ENCODE measurements at places on chromosomes 1 and 21.

DNA sequence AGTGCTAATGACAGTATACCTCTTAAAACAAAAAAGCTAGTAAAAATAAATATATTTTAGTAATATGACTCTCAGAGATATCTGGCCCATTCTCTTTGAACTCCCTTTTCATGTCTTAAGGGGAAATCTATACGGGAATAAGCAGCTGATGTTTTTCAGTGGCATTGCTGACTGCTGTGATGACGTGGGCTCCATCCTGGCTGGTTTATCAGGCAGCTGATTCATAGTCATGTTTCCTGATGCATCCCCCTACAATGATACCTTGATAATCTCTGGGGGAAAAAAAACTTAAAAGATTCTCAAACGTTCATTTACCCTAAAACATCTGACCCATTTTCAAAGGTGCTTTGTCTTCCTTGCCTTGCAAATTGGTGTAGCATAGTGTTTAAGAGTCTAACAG lies 53.8 kb downstream of the ABCA4 start:
- DNase-seq: no peak

GRCh38 chr1:36964830-36965229 lies 69.5 kb downstream of the GRIK3 start:
- no peak for DNase-seq

GRCh38 chr1:10796029-10796944 lies at the start of gene CASZ1:
Gene CASZ1, minus strand, starts transcription at chr1:10796646. Its CDS starts 102,757 bp downstream, at chr1:10693889.
- peak; percentile 69 for DNase-seq

GRCh38 chr1:212607913-212608391 lies 609 bp upstream of the ATF3 start:
- DNase-seq: no peak

DNA sequence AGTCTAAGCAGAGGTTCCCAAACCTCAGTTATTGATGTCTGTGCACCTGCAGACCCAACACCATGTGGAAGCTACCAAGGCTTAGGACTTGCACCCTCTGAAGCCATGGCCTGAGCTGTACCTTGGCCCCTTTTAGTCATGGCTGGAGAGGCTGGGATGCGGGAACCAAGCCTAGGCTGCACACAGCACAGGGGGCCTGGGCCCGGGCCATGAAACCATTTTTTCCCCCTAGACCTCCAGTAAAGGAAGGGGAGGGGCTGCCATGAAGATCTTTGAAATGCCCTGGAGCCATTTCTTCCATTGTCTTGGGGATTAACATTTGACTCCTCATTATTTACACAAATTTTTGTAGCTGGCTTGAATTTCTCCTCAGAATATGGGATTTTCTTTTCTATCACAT lies 265.9 kb downstream of the PDE4B start:
- no peak for DNase-seq

DNA sequence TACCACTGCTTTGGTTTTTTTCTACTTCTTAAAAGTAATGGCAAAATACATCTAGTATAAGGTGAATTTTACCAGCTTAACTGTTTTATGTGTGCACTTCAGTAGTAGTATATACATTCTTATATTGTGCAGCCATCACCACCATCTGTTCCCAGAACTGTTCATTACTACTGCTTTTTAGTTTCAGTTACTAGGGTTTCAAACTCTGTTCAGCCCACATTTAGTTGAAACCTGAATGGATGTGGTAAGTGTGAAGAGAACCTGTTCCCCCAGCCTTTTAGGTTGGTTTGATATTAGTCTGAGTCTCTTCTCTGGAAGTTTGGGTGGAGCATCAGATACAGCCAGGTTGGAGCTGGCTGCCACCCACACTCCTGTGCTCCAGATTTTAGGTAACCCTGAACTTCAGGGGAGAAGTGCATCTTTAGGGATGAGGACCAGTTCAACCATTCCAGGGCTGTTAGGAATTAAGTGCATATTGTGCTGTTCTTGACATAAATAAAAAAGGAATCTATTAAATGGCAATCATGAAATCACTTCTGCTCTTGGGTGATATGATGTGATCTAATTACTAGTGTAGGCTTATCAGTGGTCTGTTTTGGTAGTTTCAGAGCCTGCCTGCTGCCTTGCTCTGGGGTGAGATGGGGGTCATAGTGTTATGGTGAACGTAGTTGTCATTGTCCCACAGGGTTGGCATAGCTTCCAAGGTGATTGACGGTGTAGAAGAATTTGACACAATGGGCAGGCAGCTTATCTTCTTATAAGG lies 32.1 kb downstream of the URB2 start:
- DNase-seq: no peak

GRCh38 chr21:27146268-27146667 lies 179.4 kb upstream of the ADAMTS5 start:
- DNase-seq: no peak

- no peak for DNase-seq
Observed at GRCh38 chr1:219541946-219542345, 71.0 kb downstream of the ZC3H11B start.

DNA sequence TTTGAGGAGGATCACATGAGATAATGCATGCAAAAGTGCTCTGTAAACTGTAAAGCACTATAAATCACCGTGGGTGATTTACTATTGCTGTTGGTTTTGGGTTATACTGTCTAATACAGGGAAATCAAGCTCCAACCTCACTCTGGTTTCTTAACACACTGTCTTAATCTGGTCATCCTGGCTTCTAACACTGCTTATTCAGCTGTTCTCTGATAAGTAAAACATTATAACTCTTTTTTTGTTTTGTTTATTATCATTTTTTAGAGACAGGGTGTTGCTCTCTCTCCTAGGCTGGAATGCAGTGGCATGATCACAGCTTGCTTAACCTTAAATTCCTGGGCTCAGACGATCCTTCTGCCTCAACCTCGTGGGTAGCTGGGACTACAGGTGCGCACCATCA lies 21.9 kb upstream of the LSM10 start:
- DNase-seq: no peak

DNA sequence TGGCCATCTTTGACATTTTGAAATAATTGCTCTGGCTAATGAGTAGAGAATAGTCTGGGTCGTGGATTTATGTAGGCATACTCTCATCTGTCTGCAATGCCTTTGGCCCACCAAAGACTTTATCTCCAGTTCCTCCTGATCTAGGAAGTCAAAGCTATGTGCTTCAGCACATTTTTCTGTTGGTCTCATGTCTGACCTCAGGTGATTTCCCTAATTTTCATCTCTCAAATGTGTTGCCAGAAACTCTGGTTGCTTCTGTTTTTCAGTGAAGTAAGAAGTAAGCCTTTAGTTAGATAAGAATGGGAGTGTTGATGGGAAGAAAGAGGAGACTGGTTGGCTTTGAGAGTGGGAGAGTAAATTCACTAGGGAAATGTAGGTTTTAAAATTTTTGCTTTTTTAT lies 66.4 kb downstream of the GPR88 start:
- no peak for DNase-seq

DNA sequence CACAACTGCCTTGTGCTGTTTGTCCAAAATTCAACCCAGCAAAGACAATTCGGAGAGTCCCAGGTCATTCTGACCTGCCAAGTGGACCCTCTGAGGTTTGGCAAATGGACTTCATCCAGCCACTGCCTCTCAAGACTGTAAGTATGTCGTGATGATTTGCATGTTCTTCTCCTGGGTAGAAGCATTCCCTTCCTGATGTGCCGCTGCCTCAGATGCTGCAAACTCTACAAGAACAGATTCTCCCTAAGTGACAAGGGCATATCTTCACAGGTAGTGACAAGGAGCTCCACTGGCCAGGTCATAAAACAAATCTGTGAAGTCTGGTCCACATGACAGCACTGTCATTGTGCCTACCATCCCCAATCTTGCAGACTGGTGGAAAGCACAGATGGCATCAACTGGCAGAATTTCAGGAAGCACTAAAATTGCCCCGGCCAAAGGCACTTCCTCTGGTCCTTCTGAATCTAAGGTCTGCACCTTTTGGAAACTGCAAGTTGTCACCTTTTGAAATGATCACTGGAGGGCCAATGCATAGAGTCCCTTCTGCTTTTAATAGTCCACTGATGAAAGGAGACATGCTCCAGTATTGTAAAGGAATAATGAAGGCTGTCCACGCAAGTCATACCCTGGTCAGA lies 27.4 kb downstream of the POFUT2 start:
- peak; percentile 87 for DNase-seq

DNA sequence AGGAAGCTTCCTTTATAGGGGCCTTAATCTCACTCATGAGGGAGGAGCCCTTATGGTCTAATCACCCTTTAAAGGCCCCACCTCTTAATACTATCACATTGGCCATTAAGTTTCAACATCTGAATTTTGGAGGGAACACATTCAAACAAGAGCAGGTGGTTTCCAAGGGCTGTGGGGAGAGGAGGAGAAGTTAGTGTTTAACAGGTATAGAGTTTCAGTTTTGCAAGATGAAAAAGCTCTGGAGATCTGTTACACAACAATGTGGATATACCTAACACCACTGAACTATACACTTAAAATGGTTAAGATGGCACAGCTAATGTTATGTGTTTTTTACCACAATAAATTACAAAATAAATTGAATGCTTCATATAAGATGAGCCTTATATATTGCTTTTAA lies 113.4 kb upstream of the DNAH14 start:
- DNase-seq: no peak

- DNase-seq: no peak
Observed at GRCh38 chr21:37450445-37450941, 83.9 kb downstream of the DYRK1A start.

GRCh38 chr21:24890021-24890420 lies 717.3 kb downstream of the MRPL39 start:
- DNase-seq: no peak

DNA sequence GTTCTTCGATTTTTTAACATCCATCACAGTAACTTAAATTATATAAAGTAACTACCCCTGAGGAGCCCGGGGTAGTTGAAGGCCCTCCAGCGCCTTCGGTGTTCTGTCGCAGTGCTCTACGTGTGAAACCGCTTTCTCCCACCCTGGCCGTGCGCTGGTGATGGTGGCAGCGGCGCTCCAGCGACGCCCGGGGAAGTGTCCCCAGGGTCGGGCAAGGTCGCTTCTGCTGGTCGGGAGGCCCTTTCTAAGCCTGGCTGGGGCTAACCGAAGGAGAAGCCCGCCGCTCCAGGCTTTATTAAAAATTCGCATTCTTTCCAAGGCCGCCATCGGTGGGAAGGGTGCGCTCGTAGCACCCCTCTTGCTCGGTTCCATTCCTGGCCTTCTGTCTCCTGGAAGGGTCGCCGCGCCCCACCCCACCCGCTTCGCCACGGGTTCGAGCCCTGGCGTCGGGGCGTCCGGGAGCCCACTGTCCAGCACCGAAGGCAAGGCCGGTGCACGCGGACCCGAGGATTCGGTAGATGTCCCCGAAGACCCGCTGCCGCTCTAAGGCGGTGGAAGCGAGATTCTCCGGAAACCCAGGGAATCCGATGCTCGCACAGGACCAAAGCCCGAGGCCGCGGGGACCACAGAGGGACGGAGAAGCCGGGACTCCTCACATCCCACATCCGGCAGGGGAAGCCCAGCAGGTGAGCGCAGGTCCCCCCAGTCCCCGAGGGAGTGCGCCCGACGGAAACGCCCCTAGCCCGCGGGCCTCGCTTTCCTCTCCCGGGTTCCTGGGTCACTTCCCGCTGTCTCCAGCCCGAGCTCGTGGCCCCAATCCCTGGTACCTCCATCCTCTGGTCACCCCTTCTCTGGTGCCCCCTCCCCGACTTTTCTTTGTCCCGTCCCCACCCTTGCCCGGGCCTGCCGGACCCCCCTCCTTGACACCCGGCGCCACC lies 685 bp upstream of the RIPPLY3 start:
- DNase-seq: no peak

DNA sequence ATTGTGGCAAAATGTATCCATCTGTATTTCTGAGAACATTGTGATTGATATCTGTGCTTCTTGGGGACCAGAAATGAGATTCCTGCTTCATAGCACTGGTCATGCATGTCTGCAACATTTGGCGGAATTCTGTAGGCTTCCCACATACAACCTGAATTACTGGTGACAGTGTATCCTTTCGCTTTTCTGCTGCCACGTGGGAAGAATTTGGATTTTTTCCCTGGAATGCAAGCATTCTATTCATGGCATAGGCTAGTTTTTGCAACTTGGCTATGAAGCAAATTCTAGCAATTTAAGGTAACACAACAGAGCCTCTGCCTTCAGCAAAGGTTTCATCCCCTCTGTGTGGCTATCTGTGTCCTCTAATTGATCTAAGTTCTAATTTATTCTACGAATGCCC lies 85.9 kb downstream of the BCAR3 start:
- DNase-seq: no peak

- no peak for DNase-seq
Observed at GRCh38 chr1:17052641-17053040, 1.2 kb downstream of the SDHB start.

- peak; percentile 85 for DNase-seq
Observed at GRCh38 chr1:15100121-15100879, 53.2 kb upstream of the TMEM51 start.

GRCh38 chr1:25750923-25751605 lies 48.9 kb upstream of the SELENON start:
- DNase-seq: no peak

DNA sequence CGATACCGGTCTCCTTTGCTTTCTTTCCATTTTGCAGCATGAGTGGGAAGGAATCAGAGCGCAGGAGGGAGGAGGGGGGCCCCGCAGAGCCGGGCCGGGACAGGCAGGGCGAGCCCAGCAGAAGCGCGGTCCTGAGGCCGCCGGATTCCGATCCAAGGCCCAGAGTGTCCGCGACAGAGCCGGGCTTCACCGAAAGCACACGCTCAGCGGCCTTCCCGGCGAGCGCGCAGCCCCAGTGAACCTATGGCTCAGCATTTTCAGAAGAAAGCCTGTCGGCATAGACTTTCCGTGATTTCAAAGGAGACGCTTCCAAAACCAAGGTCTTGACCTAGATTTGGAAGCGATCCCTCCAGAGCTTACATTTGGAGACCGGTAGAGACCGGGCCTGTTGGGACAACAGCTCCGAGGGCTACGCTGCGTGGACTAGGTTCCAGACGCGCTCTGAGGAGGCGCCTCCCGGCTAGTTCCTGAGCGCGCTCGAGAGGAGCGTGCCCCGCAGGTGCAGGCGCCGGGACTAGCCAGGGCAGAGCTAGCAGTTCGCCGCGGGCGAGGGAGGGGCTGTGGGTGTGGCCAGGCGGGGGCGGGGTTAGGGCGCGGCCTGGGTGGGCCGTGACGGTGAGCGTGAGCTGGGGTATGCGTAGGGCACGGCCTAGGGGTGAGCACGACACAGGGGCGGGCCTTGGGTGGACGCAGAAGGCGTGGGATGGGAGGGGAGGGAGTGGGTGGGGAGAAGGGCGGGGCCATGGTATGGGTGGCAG lies 27.8 kb upstream of the PRSS38 start:
- peak; percentile 97 for DNase-seq

DNA sequence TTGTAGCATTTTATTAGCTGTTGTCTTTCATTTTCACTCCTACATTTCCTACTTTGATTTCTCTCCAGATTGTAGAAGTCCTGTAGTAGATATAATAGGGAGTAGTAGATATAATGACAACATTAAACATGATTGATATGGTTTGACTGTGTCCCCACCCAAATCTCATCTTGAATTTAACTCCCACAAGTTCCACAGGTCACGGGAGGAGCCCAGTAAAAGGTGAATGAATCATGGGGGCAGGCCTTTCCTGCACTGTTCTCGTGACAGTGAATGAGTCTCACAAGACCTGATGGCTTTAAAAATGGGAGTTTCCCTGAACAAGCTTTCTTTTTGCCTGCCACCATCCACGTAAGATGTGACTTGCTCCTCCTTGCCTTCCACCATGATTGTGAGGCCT lies 7.5 kb upstream of the PRDX6 start:
- DNase-seq: no peak

- DNase-seq: no peak
Observed at GRCh38 chr1:160206036-160206389, 829 bp downstream of the PEA15 start.

Data from cerebellar cortex (tissue), 1 donor.